ENCODE measurements at places on chromosomes 2 and 18.

GRCh38 chr2:127630096-127630863 lies 15.7 kb upstream of the GPR17 start:
- no peak for DNase-seq

GRCh38 chr2:211941216-211941747 lies 597.3 kb downstream of the ERBB4 start:
- no peak for DNase-seq

GRCh38 chr2:135945526-135945925 lies 39.9 kb downstream of the DARS1 start:
- no peak for DNase-seq

DNA sequence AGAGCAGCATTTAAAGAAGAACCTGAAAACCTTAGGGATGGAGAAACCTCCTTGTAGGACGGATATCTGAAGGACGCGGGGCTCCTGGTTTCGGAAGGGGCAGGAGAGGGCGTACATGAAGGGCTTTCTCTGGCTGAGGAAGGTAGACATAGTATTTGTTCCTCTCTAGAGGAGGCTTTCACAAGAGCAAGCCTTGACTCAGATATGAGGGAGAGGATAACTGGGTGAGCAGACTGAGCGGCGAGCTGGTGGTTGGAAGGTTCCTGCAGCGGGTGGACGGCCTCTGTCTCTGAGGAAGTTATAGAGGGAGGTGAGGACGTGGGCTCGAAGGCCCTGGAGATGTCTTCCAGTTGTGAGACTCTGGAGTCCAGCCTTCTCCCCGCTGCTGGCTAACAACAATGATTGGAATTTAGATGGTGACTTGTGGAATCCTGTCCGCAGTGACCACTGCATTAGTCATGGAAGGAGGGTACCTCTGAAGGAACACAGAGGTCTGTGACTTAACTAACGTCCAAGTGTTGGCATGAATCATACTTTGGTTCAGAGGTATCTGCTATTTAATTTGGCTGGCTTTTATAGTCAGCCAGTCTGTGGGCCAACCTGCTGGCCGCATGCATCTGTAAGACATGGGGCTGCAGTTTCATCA lies 80.9 kb downstream of the ASAP2 start:
- DNase-seq: no peak

GRCh38 chr2:227029426-227030105 lies 134.4 kb downstream of the COL4A4 start:
- DNase-seq: no peak

- DNase-seq: no peak
Measured at GRCh38 chr2:237691029-237691907, 63.9 kb downstream of the LRRFIP1 start.

- DNase-seq: peak; percentile 41
Measured at GRCh38 chr2:64586883-64587481, 62.9 kb downstream of the AFTPH start.

DNA sequence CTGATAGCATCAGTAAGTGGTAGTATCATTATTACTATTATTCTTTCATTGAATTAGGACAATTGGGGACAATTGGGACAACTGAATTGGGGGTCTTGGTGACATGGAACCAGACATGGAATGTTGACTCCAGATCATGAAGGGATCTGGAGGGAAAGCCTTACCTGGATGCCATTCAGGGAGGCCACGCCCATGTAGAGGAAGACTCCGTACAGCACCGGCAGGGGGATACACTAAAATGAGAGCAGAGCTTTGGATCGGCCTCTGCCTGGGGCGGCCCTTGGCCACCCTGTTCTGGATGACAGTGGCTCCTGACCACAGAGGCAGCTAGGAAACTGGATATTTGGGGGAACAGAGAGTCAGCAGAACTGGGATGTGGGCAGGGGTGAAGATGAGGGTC lies 29.2 kb downstream of the MTHFD2 start:
- DNase-seq: no peak

DNA sequence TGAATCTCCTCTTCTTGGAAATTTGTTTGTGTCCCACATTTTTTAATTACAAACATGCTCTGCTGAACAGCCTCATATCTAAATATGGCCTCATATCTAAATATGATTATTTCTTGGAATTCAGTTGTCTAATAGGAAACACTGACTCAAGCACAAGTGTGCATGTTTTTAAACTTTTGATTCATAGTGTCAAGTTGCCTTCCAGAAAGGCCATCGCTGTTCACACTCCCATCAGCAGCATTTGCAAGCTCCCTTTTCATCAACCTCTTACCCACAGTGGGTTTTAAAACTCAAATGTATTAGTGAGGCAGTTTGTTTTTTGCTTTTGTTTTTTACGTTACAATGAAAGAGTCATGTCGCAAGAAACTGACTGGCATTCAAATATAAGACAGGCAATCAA lies 65.2 kb upstream of the SMAD2 start:
- DNase-seq: no peak

GRCh38 chr2:132414081-132414480 lies 2.5 kb upstream of the GPR39 start:
- DNase-seq: no peak

DNA sequence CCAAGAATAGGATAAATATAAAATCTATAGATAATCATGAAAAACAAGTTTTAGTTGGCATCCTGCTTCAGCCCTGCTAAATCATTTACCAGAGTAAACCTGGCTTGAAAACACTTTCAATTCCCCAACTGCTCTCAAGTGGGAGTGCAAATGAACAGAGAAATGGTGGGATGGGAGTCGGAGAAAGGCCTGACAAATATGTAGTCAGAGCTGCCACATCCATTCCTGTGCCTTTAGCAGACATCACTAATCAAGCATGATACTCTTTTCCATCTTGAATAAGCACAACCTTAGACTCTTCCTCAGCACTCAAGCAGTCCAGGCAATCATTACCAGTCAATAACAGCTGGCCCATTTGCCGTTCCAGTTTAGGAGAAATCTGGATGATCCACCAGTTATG lies 101.3 kb downstream of the ANKRD44 start:
- no peak for DNase-seq

DNA sequence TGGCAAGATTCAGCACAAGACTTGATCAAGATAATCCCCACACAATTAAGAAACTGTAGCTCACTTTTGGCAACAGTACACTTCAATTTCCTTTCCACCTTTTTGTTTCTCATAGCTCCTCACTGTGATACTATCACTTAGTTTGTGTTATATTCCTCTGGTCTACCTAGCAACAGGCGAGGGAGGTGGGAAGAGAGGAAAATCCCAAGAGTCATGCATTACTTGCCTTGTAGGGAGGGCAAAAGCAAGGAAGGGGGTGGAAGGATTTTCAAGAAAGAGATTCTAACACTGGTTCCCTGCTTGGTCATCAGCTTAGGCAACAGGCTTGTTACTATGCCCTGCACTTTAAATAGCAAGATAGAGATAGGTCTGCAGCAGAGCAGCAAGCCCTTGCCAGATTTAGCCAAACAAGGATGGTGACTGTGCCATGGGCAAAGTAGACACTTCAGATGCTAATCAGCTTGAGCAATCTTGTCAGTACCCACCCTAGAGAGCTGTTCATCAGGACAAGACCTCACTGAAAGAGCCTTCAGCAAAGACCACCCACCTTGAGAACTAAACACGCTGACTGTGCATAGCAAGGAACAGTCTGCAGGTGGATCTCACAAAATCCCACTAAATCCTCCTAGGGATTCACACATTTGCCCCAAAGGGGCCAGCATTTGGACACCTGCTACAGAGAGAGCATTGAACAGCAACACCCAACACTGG lies 134.6 kb downstream of the MBD2 start:
- no peak for DNase-seq

GRCh38 chr2:197251576-197251975 lies 59.0 kb downstream of the ANKRD44 start:
- DNase-seq: no peak

DNA sequence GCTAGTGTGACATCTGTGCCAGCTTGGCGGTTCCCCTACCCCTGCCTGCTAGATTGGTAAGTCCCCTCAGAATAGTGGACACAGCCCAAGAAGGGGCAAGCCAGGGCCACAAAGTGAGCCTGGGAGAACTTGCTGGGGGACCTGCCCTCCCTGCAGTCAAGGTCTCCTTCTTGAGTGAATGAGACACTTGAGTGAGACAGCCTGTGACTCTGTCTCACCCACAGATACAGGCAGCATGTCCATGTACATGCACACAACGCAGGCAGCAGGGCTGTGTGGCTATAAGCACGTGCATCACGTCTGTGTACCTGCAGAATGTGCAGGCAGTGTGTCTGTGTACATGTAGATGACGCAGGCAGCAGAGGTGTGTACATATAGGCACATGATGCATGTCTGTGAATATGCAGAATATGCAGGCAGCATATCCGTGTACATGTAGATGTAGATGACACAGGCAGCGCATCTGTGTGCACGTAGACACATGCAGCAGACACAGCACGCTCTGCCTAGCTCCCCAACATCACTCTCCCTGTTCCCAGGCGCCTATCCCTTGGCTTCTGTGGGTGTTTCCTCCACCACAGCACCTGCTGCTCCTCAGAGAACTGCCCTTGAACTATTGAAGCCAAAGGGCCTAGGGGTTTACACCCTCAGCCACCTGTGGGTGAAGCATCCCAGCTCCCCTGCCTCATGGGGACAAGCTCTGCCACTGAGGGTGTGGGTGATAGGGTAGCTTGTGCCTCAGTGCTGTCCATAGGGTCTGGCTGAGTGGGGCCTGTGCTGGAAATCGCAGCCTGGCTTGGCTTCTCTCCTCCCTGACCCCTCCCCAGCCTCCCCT lies 147.2 kb upstream of the TWIST2 start:
- DNase-seq: no peak

DNA sequence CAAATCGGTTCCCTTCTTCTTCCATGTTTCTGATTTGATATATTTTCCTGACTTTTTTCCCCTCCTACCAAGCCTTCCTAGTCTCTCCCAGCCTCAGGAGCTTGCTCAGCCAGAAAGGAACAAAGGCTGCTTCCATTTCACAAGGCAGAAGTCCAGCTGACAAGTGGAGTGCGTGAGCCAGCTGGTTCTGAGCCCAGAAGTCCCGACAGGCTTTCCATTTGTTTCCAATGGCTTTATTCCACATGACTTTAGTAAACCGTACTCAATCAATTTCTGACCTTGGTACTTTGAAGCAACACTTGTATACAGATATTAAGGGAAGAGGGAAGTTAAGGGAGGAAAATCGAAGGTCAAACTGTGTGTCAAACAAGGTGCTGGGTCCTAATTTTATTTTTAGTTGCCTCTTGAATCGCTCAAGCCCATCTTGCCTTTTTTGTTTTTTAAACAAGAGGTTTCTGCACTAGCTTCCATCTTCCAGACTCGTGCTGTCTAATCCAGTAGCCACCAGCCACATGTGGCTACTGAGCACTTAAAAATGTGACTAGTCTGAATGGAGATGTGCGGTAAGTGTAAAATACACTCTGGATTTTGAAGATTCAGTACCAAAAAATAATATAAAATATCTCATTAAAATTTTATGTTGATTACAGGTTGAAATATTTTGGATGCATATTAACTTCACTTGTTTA lies 36.2 kb downstream of the WIPF1 start:
- no peak for DNase-seq

- DNase-seq: no peak
Measured at GRCh38 chr18:11672198-11672597, 16.9 kb upstream of the GNAL start.

DNA sequence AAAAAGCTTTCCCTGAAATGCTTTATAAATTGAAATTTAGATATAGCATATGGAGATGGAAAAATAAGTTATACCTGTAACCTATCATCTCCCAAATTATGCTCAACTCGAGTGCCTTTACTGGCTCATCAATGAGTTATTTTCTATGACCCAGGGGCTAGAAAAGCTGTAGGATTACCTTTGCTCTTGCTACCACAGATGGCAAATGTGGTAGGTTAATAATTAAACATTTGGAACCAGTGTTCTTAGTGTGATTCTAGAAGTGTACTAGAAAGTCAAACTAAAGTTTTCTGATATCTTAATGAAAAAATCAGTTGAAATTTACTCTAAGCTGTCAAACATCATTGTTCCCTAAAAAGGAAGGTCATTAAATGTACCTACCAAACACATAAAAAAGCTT lies 22.5 kb downstream of the ALS2 start:
- no peak for DNase-seq

DNA sequence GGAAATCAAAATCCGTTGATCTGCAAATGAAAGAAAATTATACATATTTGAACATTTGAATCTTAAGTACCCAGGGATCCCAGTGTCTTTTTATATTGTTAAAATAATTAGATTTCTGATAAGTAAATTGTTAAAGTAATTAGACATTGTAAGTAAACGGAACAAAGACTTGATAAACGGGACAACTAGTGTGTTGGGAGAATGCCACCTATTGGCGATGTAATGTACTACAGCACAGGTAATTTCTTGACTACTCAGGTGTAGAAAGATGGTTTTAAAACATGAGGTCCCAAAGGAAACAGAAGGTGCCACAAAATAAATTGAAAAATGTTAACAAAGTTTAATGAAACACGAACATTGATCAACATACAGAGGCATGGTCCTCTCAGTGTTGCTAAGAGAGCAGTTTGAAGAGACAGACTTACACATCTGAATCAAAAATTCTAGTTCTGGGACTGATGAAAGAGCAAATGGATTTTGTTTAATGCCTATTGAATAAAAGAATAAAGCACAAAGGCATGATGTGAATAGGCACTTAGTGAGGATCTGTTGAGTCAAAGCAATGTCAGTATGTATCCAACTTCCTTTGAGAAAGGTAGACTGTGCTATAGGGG lies 103.4 kb upstream of the RASGRP3 start:
- DNase-seq: no peak

- DNase-seq: peak; percentile 73
Measured at GRCh38 chr2:72144632-72145288, 2.9 kb downstream of the CYP26B1 start.

GRCh38 chr2:3483227-3483985 lies 35.9 kb downstream of the ADI1 start:
- DNase-seq: no peak

DNA sequence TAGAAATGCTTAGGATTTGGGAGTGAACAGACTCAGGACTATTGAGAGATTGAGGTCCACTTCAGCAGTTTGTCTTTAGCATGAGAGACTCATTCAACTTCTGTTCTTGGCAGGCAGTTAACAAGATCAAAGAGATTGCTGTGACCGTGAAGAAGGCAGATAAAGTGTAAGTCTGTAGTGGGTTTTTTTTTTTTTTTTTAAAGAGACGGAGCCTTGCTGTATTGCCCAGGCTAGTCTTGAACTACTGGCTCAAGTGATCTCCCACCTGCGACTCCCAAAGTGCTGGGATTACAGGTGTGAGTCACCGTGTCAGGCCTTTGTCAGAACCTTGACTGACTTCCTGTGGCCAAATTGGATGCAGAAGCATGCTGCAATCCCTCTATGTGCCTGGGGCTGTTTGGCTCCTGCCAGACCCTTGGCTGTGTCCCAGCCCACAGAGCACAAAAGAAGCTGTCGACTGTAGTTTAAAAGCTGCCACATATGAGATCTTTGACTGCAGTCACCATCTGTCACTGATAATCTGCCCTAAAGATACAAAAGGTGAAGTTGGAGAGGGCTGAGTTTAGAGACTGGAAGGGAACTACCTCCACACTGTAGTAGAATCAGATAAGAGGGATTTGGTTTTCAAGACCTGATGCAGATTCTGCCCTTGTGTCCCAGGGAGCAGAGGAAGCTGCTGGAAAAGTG lies 9.9 kb downstream of the CCT7 start:
- DNase-seq: peak; percentile 7

GRCh38 chr2:55452879-55453278 lies 33.2 kb upstream of the CCDC88A start:
- DNase-seq: no peak

Measured in NCI-H2171 (cell line).